ENCODE measurements at places on chromosomes 7 and 10.

- no peaks in the 10 kb centered on the region for H3K36me3 ChIP-seq
- no peak overlapping the region for H3K4me3 ChIP-seq
- no peak for DNase-seq
- no peak overlapping the region for H3K27ac ChIP-seq
Observed at GRCh38 chr7:84647797-84648757, 453.5 kb upstream of the SEMA3A start.

DNA sequence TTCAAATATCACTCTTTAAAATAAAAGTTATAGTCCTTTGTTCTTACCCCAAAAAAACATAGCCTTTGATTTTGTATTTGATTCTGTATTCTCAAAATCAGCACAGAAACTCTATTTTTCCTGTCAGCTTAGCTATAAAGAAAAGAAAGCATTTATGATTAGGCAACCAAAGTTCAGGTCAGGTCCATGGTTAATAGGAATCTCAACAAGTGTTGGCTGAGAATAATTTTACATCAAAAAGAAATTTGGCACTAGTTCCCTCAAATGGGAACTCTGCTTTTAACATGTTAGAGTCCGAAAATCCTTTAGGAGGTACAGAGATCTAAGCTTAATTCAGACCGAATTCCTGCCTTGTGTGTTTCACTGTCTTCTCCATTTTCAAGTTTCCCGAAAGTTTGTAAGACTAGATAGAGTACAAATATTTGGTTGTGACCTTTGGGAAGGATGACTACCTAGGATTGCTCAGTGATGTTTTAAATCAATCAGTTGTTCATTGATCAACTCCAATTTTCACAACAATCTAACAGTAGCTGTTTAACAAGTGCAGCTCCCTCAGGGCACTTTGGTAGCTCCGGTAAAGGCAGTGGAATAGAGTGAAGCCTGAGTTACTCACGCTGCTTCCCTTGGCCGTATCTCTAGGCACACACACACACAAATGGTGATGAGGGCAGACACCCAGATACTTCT, 8.8 kb upstream of the ENO4 start:
- no peak overlapping the region for H3K27ac ChIP-seq
- no peaks in the 10 kb centered on the region for H3K27me3 ChIP-seq
- no peak overlapping the region for H3K4me3 ChIP-seq
- no peak for DNase-seq
- no peaks in the 10 kb centered on the region for H3K4me1 ChIP-seq
- H3K36me3 ChIP-seq: no peaks in the 10 kb centered on the region

DNA sequence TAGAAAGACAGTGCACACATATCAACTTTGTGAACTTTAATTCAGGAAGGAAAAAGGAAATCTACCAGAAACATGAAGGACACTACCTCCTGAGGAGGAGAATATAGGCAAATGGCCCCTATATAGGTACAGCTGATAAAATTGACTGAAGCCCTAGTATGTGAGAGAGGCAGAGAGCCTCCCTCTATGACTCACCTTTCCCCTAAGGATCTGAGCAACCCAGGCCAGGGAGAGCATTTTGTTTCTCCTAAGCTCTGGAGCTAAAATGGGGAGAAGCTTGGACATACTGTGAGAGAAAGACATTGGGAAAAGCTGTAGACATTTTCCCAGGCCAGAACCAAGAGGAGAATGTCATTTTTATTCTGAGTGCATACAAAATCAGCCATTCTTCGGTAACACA, 303.5 kb downstream of the AHR start:
- no peak for DNase-seq
- peaks cover 41% of the 10 kb centered on the region for H3K4me1 ChIP-seq
- H3K4me3 ChIP-seq: no peak overlapping the region
- no peaks in the 10 kb centered on the region for H3K27me3 ChIP-seq
- H3K36me3 ChIP-seq: no peaks in the 10 kb centered on the region

- DNase-seq: no peak
- no peak overlapping the region for H3K27ac ChIP-seq
- H3K36me3 ChIP-seq: no peaks in the 10 kb centered on the region
- no peaks in the 10 kb centered on the region for H3K4me1 ChIP-seq
- H3K4me3 ChIP-seq: no peak overlapping the region
Observed at GRCh38 chr10:63423494-63423893, 42.3 kb downstream of the JMJD1C start.

GRCh38 chr7:96085953-96086352, 235.9 kb downstream of the SLC25A13 start:
- H3K27ac ChIP-seq: no peak overlapping the region
- H3K27me3 ChIP-seq: peaks cover 4% of the 10 kb centered on the region
- DNase-seq: no peak
- no peaks in the 10 kb centered on the region for H3K4me1 ChIP-seq
- no peak overlapping the region for H3K4me3 ChIP-seq
- H3K36me3 ChIP-seq: no peaks in the 10 kb centered on the region

GRCh38 chr10:14563359-14563940, 211.2 kb downstream of the FAM107B start:
- no peak overlapping the region for H3K4me3 ChIP-seq
- H3K27me3 ChIP-seq: no peaks in the 10 kb centered on the region
- peak overlapping the region; percentile 26 for H3K27ac ChIP-seq
- H3K36me3 ChIP-seq: no peaks in the 10 kb centered on the region

DNA sequence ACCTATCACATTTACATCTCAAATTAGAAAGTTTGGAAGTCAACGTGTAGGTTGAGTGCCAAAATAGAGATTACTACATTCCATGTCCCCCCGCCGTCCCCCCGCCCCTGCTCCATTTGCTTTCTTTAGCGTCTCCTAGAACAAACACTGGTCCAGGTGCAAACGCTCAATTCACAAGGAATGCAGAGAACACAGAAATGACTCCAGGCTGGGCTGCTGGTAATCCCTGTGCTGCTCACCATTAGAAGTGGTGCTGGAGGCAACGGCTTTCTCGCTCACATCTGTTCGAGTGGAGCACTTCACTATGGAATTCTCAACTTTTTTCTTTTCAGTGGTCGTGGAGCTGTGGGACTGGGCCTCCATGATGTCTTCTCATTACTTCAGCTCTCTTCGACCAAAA, 14.1 kb downstream of the GLI3 start:
- H3K27ac ChIP-seq: no peak overlapping the region
- H3K4me1 ChIP-seq: peaks cover 72% of the 10 kb centered on the region
- H3K27me3 ChIP-seq: no peaks in the 10 kb centered on the region
- no peak overlapping the region for H3K4me3 ChIP-seq
- no peaks in the 10 kb centered on the region for H3K36me3 ChIP-seq
- no peak for DNase-seq

Measured in esophagus squamous epithelium (tissue), 5 donors.